ENCODE measurements at places on chromosomes 5 and 9.

DNA sequence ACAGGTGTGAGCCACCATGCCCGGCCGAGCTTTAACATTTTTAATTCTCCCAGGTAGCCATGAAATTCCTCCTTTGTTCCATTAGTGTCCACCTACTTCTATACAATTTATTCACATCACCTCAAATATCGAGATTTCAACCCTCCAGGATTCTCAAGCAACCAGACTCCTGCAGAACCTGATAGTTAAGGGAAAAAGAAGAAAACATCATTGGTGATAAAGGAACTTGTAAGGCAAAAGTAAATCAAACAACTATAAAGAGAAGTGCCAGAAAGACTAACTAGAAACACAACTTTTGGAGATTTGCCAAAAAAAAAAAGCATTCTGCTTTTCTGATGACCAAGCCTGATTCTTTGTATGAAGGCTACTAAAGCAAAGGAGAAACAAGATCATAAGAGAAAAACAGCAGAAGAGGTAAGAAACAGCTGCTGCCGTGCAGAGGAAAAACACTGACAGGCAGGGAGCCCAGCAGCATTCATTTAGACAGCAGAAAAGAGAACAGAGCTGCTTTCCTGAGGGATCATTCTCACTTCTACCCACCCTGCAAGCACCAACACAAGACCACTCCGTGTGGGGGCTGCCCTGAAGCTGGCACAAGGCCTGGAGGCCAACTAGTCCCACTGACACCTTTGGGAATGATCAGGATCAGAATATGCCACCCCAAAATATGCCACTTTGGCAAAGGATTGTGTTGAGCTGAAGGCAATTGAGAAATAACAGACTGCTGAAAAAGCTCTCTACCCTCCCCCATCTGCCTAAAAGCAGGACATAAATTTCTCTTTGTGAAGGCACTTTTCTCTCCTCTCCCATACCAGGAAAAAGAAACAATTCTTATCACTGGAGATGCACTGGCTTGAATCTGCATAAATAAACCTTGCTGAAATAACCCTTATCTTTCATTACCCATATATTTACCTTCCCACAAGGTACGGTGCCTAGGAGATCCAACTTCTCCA is 75.1 kb downstream of the ALDH7A1 start:
- no peak for DNase-seq

DNA sequence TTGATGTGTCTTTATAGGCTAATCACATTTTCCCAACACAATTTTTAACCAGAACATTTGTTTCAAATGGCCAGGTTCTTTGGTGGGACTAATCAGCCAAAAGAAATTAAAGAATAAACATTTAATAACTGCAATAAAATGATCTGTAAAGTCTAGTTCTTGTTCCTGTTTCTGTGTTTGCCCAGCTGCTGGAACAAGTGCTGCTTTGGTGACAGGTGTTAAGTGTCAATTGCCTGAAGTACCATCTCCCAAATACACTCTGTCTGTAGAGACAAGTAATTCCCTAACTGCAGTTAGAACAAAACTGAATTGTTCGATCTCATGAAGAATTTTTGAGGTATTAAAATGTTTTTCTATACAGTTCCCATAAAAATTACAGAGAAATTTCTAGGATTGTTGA is 402.3 kb upstream of the CHD1 start:
- DNase-seq, result no peak

GRCh38 chr5:54171645-54172384 is 138.6 kb downstream of the ARL15 start:
- no peak for DNase-seq

GRCh38 chr9:71001780-71002386 is 119.5 kb downstream of the TRPM3 start:
- DNase-seq, result no peak

DNA sequence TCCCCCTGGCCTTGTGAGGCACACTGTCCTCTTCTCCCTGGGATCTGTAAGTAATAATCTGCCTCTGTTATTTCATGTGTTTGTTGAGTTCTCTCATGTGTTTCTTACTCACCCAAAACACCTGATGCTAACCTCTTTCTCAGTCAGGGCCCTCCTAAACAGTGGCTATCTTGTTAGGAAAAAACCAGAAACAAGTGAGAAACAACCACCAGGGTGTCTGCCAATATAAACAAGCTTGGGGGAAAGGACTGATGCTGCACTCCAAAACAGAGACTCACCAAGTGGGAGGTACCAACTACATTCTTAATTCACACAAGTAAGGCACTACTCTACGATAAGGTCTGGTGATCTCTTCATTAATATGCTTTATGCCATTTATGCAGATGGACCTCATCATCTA is 564.4 kb downstream of the SEMA5A start:
- no peak for DNase-seq

DNA sequence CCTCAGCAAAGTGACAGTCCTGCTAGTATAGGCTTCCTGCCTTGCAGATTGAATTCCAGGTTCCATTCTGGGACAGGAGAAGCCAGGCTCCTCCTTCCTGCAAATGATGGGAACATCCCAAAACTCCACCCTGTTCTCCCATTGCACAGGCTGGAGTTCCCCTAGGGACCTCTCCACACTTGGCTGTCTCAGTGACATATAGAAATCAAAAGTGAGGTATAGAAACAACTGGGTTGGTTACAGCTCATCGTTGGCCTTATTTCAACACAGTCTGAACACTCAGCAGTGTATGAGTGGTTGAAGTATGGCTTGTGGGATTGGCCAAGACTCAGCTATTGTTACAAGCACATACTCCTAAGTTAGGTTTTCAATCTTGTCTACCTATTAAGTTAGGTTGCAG is 157.8 kb upstream of the FTMT start:
- no peak for DNase-seq

DNA sequence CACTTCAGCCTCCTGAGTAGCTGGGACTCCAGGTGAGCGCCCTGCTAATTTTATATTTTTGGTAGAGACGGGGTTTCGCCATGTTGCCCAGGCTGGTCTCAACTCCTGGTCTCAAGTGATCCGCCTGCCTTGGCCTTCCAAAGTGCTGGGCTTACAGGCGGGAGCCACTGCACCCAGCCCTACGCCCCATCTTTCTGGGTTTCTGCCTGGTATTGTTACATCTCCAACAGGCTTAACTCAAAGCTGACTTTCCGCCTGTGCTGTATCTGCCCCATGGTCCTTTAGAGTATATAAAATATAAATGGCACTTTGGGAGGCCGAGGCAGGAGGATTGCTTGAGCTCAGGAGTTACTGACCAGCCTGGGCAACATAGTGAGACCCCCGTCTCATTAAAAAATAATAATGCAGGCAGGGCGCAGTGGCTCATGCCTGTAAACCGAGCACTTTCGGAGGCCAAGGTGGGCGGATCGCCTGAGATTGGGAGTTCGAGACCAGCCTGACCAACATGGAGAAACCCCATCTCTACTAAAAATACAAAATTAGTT is 36.5 kb upstream of the GLDC start:
- DNase-seq, result no peak

DNA sequence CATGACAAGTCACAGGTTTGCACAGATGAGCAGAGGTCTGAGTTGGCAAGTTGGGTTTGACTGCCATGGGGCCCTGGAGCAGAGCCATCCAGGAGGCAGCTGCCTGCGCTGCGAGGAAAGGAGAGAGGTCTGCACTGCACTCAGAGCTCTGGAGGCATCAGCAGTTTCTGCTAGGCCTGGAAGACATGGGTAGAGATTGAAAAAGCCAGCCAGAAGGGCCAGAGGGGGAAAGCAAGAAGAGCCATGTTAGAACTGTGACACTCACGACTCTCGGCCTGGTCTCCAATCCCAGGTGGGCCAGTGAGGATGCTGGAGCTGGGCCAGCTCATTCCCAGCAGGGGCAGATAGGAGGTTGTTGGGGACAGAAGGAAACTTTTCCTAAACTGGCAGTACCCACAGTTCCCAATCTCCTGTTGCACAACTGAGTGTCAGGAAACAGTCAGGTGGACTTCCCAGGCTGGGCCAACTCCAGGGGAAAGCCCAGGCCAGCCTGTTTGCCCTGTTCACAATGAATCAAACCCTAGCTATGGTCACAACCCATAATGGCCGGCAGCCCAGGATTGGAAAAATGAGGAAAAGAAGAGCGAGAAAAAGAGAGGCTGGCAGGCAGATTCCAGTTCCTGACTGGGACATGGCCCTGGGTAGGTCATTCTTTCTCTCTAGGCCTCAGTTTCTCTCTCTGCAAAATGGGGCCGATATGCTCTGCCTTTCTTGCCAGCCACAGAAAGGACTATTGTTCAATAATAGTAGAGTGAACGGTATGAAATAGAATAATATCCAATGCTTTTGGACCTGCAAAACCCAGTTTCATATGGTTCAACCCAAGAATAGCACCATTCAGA is 7.8 kb upstream of the ORM1 start:
- DNase-seq, result no peak

GRCh38 chr5:151312756-151313324 is 9.3 kb upstream of the SLC36A3 start:
- DNase-seq, result no peak

- no peak for DNase-seq
These were observed 456.5 kb upstream of the CDH9 start for GRCh38 chr5:27494887-27495286.

- DNase-seq, result no peak
These were observed 8.1 kb downstream of the RPS6 start for GRCh38 chr9:19371942-19372341.

DNA sequence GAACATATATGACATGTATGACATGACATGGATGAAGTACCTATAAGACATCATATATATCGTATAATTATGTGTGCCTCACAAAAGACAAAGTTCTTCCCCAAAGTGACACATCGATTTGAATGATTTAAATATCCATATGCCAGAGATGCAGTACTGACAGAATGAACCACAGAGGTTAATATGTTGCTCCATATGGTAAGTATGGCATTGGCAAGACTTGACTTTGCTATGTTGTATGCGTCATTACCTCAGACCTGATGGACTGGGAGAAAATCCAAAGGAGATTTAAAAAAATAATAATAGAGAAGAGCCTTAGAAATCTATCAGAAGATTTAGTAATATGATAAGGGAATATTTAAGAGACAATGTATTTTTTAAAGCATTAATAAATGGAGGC is 263.2 kb downstream of the PJA2 start:
- DNase-seq, result no peak

- DNase-seq, result no peak
These were observed 36.9 kb downstream of the TGFBR1 start for GRCh38 chr9:99141849-99142248.

DNA sequence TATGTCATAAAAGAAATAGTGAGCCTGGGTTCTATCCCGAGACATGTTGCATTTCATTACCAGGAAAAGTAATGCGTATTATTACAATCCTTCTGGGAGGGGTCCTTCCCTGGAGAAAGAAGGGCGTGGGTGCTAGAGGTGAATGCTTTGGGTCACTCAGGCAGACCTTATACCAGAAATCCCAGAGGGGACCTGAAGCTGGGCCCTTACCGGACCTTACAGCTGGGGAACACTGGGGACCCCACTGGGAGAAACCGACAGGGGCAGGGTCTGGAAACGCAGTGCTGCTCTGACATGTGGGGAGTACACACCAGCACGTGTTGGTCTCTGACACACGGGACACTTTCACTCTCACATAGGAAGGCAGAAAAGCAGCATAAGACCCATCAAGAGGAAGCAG is 71.3 kb downstream of the LMNB1 start:
- no peak for DNase-seq

- DNase-seq, result no peak
These were observed 337.9 kb upstream of the RFX3 start for GRCh38 chr9:3863686-3864085.

DNA sequence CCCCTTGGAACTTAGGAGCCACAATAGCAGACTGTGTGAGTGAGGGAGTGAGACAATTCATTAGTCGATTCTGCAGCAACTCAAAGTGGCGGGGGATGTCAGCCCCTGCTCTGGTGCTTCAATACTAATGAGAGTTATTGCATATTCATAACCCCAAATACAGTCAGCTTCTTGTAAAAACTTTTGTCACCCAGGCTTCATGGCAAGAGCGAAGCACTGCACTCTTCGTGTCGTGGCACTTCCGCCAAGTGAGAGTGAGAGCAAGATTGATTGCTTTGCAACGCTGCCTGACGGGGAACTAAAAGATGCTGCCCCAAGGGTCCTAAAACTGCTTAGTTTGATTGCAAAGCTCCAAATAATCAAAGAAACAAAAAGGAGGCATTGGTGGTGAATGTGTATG is 150.9 kb downstream of the NR2F1-AS1 start:
- DNase-seq, result no peak

GRCh38 chr5:6395621-6396020 is 17.3 kb upstream of the MED10 start:
- no peak for DNase-seq

DNA sequence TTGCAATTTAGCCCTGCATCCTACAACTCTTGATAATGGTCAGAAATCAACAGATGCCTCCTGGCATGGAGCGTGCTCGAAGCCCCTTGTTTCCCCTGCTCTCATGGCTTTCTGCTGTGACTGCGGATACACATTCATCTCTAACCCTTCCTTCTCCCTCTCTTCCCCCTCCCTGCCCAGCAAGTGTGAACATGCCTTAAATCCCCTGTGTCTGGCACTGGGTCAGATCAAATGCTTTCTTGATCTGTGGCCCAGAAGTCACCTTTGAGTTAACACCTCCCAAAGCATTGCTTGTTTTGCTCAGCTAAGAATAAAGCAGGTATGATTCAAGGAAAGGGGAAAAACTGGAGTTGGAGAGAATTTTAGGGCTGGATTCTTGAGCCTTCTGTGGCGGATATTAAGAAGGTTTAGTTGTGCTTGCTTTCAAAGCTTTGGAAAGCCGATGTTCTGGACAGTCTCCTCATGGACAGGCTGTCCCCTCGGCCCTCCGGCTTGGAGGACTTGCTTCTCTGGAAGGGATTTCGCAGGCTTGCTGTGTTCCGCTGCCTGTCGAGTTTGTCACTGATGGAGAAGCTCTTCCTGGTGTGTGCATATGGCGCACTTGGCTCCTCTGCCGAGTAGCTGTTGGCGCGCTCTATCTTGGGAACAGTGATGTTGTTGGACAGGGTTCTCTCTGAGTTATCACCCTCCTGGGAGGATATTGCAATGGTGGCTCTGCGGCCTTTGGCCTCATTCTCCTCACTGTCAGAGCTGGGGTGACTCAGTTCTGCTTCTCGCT is 121.3 kb upstream of the KLF9 start:
- DNase-seq, result no peak

- no peak for DNase-seq
These were observed 24.1 kb downstream of the FLT4 start for GRCh38 chr5:180625125-180625790.

GRCh38 chr5:172805018-172805683 is 28.9 kb upstream of the ERGIC1 start:
- DNase-seq, result no peak

DNA sequence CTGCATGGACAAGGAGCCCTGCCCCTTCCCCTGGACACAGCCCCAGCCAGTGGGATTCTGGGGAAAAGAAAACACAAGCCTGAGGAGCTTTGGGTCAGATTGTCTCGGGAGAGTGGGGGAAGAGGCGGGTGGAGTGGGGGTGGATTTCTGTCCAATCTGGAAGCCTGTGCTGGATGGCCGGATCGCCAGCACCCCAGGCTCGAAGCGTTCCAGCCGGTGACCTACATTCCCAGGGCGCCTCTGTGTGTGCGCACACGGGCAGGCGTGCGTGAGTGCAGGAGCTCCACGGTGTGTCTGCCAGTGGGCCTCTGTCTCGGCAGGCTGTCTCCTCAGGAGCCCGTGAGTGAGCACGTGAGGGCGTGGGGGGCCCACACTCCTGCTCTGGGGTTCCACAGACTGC is 74.3 kb upstream of the DAB2IP start:
- peak; percentile 37 for DNase-seq
